ENCODE measurements at places on chromosomes 13 and 19.
A peak's percentile ranks its signal among the peaks of the same experiment; 100 is the strongest.

DNA sequence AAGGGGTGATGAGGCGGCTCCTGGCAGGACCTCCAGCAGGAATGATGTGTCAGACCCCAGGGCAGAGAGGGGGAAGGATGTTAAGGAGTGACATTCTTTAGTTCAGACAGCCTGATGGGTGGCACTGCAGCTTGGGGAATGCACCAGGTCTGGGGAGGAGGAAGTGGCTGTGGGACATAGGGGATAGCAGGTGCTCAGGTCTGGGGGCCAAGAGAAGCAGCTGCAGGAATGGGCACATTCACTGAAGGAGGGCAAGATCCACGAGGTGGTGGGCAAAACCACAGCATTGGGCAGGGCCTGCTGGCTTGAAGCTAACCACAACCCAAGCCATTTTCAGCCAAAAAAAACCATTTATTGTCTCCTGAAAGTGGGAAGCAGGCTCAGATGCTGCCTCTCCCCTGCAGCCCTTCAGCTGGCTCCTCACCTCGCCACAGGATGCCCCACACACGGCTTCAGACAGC, 26.5 kb downstream of the COMP start:
- no peak for DNase-seq

DNA sequence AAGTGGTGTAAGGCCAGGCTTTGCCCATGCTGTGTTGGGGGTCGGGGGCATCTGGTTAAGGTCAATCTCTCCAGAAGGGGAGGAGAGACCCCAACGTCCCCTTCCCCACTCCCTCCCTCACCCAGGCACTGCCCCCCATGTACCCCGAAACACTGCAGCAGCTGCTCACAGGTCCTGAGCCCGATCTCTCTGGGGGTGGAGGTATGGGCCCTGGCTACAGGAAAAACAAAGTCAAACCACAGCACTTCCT, 10.2 kb downstream of the CAPN12 start:
- no peak for DNase-seq

GRCh38 chr13:111429064-111429558, 108.7 kb downstream of the TEX29 start:
- peak; percentile 63 for DNase-seq

- DNase-seq = no peak
Observed at GRCh38 chr13:88585861-88586260, 914.7 kb downstream of the SLITRK5 start.

DNA sequence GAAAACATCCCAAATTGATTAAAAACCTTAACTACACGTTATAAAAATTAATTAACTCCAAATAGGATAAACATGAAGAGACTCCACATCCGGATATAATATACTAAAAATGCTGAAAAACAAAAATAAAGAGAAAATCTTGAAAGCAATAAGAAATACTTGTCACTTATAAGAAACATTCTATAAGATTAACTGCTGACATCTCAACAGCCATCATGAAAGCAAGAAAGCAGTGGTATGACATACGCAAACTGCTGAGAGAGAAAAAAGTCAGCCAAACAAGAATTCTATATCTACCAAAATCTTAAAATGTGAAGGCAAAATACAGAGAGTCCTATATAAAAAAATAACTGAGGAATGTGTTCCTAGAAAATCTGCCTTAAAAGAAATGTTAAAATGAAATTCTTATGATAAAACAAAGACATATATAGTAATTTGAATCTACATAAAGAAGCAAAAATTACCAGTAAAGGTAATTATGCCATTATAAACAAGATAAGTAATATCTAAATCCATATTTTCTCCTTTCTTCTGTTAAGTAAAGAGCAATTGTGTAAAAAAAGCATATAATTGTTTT, 1851.1 kb downstream of the PCDH9 start:
- DNase-seq = no peak

DNA sequence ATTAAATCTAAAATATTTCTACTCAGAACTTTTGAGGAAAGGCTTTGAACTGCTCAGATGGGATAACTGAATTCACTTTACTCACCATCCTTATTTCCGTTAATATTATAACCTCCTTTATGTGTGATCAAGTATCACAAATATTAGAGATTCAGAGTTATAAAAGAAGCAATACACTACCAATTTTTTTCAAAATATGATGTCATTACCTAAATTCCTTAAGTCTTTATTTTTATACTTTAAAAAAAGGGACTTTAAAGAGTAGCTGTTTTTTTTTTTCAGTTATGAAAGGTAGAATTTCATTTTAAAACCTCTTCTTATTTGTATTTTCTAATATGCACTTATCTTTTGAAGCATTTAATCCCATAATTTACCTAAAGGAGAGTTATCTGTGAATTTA, 239.5 kb downstream of the DIAPH3 start:
- no peak for DNase-seq

DNA sequence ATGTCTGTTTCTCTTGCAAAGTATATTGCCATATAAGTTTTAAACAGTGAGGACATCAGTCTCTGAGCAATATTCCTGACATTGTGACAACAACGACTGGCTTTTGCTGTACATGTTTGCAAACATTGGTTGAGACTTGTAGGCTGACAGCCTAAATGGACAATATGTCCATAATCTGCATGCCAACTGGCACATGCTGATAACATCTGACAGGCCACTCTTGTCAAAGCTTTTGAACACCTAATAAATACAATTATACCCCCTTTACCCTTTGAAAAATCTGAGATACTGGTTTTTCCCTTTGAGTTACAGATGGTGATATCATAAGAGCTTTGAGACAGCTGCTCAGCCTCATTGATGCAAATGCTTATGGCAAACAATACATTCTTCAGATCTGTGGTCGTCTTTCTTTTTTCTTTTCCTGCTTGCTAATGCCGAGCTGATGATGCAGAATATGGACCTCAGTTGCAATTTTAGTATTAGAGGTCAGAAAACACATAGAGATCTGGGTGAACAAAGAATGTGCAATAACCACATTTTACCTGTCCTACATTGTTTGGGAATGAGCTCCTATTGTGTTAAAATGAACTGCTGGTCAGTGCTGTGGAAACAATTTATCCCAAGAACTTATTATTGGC, 114.9 kb downstream of the RFC3 start:
- no peak for DNase-seq

DNA sequence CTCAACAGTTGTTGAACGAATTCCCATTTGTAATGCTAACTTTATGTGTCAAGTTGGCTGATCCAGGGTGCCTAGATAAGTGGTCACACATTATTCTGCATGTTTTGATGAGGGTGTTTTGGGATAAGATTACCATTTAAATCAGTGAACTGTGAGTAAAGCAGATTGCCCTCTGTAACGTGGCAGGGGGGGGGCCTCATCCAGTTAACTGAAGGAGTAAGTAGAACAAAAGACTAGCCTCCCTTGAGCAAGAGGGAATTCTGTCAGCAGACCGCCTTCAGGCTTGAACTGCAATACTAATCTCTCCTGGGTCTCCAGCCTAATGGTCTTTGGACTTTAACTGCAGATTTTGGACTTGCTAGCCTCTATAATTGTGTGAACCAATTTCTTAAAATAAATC, 4.2 kb upstream of the TEX30 start:
- no peak for DNase-seq

GRCh38 chr13:19161308-19161707, 20.3 kb downstream of the TUBA3C start:
- DNase-seq = no peak

DNA sequence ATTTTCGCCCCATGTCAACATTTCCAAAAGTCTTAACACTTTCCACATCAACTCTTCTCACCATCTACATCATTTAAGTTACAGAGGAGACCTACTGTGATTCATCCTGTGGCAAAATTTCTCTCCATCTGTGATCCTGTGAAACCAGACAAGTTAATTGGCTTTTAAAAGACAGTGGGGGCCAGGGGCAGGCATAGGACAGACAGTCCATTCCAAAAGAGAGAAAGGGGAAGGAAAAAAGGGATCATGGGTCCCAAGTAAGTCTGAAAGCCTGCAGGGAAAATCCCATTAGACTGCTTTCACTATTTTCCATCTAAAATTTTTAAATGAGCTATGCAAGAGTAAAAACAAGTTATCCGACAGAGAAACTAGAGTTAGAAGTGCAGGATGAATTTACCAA, 121.0 kb downstream of the MRPL57 start:
- DNase-seq = no peak

DNA sequence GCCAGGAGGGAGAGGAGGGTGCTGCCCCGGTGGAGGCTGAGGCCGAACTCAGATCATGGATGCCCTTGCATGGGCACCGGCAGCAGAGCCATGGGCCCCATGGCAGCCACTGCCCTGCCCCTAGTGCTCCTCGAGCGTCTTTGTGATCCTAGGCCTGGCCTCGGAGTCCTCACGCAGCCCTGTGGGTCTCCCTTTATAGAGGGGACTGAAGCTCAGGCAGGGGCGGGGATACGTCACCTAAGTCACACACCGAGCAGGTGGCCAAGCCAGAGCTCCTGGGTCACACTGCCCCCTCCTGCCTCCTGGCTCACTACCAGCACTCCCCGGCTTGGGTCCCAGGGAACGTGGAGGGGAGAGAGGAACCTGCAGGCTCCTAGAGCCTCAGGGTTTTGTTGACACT, 28.7 kb downstream of the DHX34 start:
- peak; percentile 12 for DNase-seq

DNA sequence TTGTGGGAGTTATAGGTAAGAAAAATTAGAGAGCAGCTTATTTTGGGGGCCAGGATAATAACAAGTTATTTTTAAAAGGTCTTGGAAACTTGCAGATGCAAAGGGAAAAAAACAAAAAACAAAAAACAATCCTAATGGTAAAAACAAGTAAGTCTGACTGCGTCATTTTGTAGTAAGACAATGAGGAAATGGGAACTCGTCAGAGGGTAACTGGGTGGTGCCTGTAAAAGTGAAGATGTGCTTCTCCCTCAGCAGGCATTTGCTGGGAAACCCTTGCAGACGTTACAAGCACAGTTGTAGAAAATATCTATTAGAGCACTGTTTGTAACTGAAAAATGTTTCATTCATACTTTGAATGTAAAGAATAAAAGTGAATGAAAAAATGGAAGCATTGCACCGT, 2.2 kb upstream of the TNFSF13B start:
- DNase-seq = no peak

DNA sequence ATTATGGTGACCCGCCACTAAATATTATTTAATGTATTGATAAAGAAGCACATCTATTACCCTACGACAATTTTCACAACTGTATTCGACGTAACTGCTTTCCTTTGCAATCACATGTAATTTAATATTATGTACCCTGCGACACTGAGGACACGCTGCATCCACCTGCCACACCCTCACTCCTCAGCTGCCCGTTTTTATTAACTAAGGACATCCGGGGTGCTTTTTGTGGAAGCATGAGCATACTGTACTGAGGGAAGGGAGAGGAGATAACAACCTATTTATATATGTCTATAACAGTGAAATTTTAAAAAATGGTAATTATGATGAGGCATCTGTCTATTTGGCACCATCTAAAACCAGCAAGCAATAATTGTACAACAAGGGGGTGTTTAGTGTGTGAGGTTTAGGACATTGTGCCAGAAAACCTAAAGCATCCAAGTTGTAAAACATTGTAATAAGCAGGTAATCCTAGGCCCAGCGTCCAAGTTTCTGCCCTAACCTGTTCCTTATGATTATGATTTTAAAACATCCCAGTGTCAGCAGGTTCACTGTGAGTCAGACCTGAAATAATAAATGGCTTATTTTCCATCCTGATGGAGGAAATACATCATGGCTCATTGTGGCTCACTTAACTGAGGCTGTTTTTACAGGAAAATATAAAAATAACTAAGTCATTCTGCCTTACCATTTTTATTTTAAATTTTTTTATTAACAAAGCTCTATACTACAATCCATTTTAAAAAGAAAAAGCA, 56.3 kb downstream of the FOXO1 start:
- DNase-seq = no peak

- DNase-seq = no peak
Observed at GRCh38 chr13:99033814-99034213, 56.0 kb upstream of the DOCK9 start.

GRCh38 chr19:11361037-11361770, 6.0 kb downstream of the PLPPR2 start:
- no peak for DNase-seq

DNA sequence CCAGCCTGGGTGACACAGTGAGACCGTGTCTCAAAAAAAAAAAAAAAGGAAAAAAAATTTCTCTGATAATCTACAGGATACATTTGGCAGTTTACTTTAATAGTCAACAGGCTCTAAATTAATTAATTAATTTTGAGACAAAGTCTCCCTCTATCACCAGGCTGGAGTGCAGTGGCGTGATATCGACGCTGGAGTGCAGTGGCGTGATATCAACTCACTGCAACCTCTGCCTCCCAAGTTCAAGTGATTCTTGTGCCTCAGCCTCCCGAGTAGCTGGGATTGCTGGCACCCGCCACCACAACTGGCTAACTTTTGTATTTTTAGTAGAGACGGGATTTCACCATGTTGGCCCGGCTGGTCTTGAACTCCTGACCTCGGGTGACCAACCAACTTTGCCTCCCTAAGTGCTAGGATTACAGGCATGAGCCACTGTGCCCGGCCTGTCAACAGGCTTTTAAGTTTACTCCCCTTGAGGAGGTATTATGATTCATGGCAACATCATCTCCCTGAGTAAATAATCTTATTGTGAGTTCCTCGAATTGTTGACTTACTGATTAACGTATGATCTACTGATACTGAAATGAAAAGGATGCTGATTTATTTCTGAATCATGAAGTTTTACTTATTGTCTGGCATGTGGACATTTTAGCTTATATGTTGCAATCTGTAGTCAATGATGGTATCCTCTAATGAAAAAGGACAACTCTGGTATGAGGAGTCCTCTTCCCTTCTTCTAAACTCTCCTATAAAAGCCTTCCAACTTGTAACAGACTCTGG, 21.3 kb upstream of the MTRF1 start:
- DNase-seq = no peak

DNA sequence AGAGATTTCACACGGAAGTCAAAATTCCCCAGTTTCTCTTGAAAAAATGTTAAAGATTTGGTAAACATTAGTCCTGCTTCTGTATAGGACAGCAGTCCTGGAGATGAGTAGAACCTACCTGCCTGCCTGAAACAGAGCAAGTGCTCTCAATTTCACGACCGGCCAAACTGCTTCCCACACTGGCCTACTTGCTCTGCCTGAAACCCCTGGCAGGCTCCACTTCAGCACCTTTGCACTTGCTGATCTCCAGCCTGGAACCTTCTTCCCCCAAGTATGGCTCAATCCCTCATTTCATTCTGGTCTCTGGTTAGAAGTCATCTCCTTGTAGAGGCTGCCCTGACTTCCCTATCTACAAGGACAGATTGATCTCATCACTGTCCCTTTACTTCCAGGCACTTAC, 271.4 kb downstream of the DLEU7 start:
- DNase-seq = no peak

DNA sequence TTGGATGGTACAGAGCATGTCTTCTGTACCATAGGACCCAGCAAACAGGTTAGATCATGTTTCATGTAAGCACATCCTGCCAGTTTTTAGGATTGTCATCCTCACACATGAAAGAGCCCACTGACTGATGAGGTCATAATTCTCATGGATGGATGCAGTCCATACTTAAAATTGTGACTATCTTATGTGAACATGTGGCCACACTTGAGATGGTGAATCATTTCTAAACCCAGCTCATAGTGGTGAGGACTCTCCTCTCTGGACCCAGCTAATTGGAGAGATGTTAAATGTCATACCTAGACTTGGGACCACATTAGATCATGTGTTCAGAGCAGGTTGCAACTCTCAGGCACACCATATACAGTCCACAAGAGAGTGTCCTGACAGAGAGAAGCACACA, 24.8 kb upstream of the ZNF254 start:
- DNase-seq = no peak

All from GM13977 (cell line).